ENCODE measurements at places on chromosomes 4 and X.

DNA sequence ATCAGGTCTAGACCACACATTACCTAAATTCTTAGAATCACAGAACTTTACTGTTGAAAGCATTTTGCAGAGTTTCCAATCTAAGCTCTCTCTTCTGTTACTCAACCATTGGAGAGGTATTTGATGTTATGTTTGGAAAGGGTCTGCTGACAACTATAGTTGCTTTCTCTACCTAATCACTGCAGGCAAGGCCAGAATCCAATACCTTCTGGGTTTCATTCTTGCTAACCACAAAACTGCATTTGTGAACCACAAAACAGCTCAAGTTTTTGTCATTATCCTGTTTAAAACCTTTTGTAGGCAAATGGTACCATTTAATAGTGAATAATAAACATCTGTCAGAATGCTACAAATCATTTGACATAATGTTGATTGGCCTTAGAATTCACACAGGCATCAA lies 380.1 kb downstream of the GASK1B start:
- DNase-seq, result no peak

DNA sequence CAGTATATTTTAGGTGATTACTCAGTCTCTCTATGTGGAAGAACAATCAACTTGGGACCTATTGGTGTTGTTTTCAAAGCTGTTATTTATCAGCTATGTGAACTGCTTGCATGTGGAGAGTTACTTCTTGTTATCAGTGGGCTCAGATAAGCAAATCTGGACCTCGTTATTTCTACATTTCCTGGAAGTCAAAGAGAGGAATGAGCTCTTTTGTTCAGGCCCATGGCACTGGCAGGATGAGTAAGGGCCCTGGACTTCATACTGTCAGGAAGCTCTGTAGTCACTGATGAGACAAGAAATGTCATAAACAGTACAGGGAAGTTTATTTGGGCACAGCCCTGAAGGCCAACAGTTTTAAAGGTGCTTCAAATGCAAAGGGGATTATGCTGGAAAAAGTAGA lies 760.6 kb upstream of the EPHA5 start:
- no peak for DNase-seq

DNA sequence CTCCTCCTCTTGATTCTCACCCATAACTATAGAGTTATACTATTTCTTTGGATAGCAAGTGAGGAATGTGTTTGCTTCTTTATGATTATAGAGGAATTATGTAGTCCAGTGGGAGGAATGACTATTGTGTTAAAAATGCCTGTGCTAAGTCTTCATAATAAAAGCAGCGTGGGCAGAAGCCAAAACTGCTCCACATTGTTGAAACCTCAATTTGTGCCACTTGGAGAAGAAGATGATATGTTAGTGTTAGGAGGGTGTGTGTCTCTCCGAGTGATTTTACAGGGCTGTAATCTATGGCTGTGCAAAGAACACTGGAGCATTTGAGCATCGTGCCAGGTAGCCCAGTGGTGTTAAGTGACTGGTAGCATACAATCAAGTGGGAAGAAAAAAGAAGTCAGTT lies 74.3 kb downstream of the FRAS1 start:
- no peak for DNase-seq

DNA sequence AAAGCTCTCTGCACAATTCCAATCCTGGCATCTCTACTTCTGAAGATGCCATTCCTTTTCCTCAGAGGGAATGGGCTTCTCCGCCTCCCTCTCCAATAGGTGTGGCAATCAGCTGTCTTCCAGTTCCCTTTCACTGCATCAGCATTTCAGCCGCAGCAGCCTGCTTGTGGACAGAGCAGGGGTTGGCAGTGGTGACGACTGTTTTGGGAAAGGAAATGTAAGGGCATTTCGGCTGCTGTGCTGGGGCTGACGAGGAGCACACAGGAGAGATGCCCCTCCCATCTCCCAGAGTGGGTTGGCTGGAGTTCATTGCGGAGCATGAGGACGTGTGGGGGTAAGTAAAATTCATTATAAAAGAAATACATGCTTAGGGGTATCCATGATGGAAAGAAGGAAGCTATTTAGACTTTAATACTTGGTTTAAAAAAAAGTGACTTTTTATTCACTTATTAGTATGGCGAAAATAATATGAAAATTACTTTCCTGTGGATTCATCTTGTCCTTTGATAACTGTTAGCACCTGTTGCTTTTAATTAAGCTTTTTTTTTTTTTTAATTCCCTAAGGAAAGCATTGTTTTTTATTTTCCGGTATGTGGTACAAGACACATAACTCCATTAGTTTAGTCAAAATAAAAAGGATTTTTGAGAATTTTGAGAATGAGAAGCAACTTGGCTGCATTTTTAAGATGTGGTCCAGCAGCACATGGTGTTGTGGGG lies at the start of gene LIMCH1:
Gene LIMCH1 (plus strand): TSS at position 141 of the 717 bp plus-strand sequence. CDS start 67,839 bp downstream, outside the sequence.
- DNase-seq, result no peak

- DNase-seq, result no peak
Measured at GRCh38 chr4:137510557-137511265, 21.6 kb downstream of the PCDH18 start.

GRCh38 chrX:114930227-114930626 lies 87.2 kb downstream of the IL13RA2 start:
- no peak for DNase-seq

DNA sequence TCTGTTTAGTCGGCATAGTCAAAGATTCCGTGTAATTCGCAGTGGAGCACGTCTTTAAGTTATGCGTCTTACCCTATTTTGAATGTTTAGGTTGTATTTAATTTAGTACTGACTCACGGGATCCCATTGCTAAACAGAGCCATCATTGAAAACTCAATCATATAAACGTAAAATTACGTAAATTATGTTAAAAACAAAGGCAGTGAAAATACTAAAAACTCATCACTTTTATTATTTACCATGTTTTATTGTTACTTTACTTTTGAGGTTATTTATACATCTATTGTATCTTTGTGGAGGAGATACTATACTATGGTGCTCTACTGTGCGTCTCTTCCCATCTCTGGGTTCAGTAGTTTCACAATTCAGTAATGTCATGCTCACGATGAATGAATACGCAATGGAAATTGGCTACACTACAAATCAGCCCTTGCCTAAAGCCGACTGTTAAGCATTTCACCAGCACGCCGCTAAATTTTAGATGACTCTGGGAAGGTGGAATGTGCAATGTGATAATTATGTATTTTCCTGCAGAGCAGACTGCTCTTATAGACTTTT lies 944 bp downstream of the FUNDC2 start:
- DNase-seq, result peak; percentile 11

- no peak for DNase-seq
Measured at GRCh38 chr4:120158841-120159463, 92.3 kb upstream of the MAD2L1 start.

DNA sequence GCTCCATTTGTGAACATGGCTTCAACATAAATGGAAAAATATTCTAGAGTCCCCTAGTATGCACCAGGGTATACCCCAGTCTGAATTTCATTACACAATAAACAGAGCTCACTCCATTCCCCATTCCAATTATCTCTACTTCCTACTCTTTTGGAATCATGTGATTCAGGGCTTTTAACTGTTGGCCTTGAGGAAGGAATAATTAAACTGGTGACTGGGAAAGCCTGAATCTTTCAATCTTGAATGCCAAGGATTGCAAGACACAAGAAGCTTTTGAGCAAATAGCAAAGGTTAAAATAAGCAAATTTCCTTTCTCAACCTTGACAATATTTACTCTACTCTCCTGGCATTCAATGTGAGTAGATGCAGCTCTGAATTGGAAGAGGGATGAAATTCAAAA lies 77.5 kb upstream of the INPP4B start:
- DNase-seq, result no peak

DNA sequence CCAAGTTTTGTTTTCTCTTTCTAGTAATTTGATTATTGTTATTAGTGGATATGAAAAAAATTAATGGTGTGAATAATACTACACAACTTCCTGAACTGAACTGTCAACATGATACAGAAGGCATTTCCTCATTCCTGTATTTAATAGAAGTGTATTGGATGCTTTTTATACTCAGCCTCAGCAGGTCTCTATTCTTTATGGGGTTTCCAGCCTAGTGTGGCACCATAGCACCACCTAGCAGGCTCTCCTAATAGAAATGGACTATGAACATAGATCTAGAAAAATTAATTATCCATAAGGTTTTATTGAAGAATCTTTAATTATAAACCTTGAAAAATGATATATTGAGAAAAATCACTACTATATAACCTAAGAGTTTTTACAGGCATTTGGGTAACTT lies 52.4 kb downstream of the GLRB start:
- no peak for DNase-seq

DNA sequence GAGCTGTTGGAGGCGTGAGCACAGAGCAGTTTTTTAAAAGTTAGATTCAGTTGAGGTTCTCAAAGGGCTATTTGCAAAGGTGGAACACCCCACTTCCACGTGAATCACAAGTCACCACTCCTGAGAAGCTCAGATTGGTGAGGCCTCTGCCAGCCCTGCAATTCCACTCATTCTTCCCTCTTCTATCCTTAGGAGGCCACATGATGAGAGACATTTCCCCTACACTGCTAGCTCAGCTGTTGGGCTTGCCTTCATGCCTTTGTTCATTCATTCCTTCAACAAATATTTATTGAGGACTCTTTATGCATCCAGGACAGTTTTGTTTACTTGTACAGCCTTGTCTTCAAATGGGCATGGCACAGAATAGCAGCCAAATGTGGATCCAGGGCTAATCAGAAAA lies 3.7 kb downstream of the SRPX2 start:
- no peak for DNase-seq

GRCh38 chr4:165204462-165204830 lies 2.9 kb upstream of the KLHL2 start:
- peak; percentile 37 for DNase-seq

- DNase-seq, result no peak
Measured at GRCh38 chr4:181278941-181279340, 964.3 kb upstream of the TENM3 start.

- no peak for DNase-seq
Measured at GRCh38 chrX:83469551-83469950, 38.5 kb upstream of the POU3F4 start.
